SK-MEL-5 (cell line): ENCODE measurements at places on chromosomes 2 and 18.

DNA sequence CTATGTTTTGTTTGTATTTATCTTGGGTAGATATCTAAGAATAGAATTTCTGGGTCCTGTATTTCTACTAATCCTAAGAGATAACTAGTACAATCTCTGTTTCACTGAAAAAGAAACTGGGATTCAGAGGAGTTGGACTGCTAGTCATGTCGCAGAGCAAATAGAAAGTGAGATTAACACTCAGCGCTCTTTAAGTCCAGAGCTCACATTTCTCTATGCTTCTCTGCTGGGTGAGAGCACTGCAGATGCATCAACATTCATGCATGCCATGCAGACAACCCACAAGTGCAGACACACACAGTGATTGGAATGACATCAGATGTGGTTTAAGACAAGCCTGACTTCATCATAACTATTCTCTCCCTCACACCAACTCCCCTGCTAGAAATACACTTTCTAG, 563.8 kb downstream of the TDRD15 start:
- DNase-seq, result no peak

GRCh38 chr2:174033163-174033550, 68.0 kb upstream of the SP3 start:
- no peak for DNase-seq

DNA sequence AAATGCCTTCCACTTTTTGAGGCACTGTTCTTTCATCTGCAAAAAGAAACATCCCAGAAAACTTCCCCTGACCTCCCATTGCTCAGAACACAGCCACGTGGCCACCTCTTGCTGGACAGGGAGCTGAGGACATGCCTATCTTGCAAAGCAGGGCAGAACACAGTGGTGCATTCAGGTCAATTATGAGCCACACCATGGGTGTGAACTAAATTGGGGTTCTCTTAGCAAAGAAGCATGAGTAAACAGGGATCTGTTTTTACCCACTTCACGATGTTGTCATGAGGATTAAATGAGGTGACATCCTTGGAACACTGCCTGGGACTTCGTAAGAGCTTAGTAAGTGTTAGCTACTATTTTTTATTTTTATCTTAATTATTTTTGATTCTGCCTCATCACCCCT, 25.1 kb downstream of the BMP10 start:
- DNase-seq, result no peak

GRCh38 chr2:239684271-239684810, 283.5 kb upstream of the HDAC4 start:
- DNase-seq, result no peak

- no peak for DNase-seq
Measured at GRCh38 chr2:35416391-35417140, 939.0 kb upstream of the CRIM1 start.

- DNase-seq, result no peak
Measured at GRCh38 chr18:31609886-31610285, 18.2 kb downstream of the TTR start.

DNA sequence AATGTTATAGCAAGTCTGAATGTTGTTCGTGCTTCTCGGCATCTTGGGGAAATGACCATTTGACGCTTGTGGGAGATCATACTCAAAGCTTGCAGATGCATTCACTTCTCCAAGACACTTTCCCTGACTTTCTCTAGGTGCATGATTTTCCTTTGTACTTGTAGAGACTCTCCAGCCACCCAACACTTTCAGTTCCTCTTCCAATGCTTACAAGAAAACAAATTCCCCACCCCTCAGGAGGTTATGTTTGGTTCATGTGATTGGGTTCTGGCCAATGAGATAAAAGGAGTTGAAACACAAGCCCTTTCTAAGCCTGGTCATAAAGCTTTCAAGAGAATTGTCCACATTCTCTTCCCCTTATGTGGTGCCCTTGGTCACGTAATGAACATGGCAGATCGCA, 156.3 kb downstream of the EPHA4 start:
- DNase-seq, result no peak

- DNase-seq, result no peak
Measured at GRCh38 chr2:47271054-47272000, 116.2 kb upstream of the STPG4 start.

DNA sequence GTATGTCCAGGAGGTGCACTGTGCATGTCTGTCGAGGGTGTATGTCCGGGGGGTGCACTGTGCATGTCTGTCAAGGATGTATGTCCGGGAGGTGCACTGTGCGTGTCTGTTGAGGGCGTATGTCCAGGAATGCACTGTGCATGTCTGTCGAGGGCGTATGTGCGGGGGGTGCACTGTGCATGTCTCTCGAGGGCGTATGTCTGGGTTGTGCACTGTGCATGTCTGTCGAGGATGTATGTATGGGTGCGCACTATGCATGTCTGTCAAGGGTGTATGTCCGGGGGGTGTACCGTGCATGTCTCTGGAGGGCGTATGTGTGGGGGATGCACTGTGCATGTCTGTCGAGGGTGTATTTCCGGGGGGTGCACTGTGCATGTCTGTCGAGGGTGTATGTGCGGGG, 249.3 kb upstream of the MYT1L start:
- DNase-seq, result no peak

DNA sequence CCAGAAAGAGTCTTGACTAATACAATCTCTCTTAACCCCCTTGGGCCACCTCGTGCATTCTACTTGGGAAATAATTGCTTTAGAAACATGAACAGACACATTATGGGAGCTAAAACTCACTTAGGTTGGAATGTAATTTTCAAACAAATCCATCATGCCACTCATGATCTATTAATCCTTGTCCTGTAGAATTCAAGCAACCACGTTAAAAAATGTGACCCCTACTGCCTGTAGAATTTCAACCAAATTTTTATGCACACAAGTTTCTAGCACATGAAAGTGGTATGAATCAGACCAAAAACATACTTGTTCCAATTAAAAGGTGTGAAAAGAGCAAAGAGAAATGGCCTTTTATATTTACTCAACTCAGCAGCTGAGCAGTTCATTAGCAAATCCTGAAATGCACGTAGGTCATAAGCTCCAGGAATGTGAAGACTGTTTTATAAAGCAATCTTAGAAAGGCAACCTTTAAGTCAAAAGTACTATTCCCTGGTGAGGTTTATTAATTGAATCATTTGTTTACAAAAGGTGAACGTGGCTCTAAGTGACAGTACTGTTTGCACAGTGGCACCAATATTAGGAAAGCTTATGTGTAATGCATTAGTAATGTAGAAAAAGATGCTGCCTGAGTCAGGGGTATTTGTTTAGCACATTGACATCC, 459.4 kb upstream of the UBE2E3 start:
- no peak for DNase-seq

- no peak for DNase-seq
Measured at GRCh38 chr2:146349334-146349733, 1495.5 kb upstream of the ACVR2A start.

DNA sequence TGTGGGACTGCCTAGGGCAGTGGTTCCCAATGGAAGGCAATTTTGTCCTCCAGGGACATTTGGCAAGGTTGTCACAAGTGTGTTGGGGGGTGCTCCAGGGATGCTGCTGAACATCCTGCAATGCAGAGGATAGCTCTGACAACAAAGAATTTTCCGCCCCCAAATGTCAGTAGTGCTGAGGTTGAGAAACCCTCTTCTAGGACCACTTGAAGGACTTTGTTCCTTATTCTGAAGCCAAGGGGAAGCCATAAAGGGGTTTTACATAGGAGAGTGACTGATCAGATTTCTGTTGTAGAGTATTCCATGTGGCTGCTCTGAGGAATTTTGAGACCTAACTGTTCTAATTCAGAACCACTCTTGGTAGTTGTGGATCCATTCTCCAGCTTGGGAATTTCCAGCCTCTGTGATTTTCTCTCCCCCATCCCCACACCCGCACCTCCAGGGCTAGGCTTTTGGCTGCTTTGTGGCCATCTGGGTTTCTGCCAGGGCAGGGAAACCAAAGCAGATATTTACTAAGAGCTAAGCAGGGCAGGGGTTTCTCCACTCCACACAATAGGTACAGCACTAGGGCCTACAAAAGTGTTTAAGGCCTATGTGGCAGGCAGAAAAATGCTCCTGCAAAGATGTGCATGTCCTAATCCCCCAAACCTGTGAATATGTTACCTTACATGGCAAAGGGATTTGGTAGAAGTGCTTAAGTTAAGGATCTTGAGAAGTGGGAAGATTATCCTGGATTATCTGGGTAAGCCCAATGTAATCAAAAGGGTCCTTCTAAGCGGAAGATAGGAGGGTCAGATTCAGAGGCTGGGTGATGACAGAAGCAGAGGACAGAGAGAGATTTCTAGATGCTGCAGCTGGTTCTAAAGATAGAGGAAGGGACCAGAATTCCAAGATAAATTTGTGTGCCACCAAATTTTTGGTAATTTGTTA, 135.4 kb downstream of the TMEM17 start:
- DNase-seq, result no peak

- DNase-seq, result no peak
Measured at GRCh38 chr2:8324901-8325300, 357.0 kb upstream of the ID2 start.

DNA sequence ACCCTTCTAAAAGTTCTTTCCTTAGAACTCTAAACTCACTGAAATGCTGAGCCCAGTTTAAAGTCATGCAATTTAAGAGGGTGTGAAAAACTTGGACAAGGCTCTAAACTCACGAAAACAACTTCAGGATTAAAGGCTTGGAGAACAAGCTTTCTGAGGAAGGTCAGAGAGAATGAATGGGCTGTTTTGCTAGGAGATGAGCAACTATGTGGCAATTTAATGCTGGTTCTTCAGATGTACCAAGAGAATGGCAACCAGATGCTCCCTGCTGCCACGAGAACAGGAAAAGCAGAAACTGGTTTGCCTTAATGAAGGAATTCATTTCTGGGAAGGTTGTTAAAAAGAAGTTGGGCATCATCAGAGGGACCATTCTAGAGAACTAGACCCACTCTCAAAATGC, 77.8 kb upstream of the PMAIP1 start:
- no peak for DNase-seq

GRCh38 chr18:54830866-54831265, 2.6 kb downstream of the RAB27B start:
- DNase-seq, result no peak

GRCh38 chr2:9695941-9696340, 65.1 kb upstream of the YWHAQ start:
- DNase-seq, result no peak
